Fibroblast of villous mesenchyme (primary cell): ENCODE measurements at places on chromosomes 6 and 20.

DNA sequence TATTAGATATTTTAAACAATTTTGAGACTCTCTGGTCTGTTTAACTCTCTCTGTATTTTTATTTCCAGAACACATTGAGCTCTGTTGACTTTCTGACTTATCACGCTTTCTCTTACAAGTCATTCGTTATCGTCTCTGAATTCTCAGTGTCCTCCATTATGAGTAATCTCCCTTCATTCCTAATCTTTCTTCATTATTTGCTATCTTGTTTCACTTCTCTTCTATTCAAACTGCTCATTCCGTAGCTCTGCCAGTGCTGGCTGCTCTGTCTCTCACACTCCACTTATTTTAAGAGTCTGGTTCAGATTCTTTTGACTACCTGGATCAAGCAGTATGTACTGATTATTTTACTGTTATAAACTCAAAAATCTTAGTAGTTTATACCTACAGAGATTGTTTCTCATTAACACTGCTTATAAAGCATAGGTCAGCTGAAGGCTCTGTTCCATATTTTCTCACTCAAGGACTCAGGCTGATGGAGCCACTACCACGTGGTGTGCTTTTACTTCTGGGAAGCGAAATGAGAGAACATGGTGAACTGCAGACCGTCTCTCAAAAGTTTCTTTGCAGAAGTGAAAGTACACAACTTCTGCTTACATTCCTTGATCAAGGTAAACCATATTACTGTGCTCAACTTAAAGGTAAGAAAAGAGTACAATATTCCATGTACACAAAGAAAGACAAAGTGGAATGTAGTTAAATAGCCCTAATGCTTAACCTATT lies 485.2 kb downstream of the GRIK2 start:
- DNase-seq, result no peak

DNA sequence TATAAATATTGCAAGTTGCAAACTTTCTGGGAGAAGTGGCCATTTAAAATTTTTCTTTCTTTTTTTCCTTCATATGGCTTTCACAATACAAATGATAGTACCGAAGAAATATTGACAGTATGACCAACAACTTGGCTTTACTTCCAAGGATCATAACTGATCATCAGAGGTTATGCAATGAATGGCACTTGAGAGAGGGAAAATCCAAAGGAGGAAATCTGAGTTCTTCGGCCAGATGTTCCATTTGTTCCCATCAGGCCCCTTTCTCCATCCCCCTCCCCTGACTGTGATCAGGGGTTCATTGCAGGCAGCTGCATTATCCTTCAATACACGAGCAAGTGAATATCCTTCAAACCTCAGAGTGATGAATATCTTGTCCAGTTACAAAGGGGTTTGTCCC lies 130.0 kb upstream of the UST start:
- DNase-seq, result peak; percentile 15

- DNase-seq, result peak; percentile 36
Observed at GRCh38 chr6:15387118-15387517, 141.2 kb downstream of the JARID2 start.

- DNase-seq, result no peak
Observed at GRCh38 chr6:129619579-129620233, 90.3 kb downstream of the ARHGAP18 start.

- no peak for DNase-seq
Observed at GRCh38 chr6:89346433-89346832, 6.1 kb downstream of the UBE2J1 start.

DNA sequence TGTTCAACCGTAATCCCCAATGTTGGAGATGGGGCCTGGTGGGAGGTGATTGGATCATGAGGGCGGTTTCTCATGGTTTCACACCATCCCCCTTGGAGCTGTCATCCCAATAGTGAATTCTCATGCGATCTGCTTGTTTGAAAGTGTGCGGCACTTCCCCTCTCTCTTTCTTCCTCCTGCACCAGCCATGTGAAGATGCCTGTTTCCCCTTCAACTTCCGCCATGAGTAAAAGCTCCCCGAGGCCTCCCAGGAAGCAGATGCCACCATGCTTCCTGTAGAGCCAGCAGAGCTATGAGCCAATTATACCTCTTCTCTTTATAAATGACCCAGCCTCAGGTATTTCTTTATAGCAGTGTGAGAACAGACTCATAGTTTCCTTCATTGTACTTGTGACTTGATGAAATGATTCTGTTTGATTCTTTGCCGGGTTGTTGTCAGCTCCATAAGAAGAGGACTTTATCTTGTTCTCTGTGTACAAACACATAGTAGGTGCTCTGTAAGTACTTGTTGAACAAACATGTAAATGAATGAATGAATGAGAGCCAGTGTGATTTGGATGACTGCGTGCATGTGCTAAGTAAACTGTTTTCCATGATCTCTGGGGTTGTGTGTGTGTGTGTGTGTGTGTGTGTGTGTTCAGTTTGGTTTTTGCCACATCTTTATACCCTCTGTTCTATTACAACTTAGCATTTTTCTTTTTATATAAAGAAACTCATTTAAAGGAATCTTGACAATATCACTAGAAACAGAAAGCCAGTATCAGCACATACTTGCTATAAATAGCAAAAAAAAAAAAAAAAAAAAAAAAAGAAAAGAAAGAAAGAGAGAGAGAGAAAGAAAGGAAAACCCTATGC lies 22.5 kb upstream of the PTGIS start:
- no peak for DNase-seq

- DNase-seq, result peak; percentile 47
Observed at GRCh38 chr6:3281631-3282475, 23.1 kb downstream of the PSMG4 start.

DNA sequence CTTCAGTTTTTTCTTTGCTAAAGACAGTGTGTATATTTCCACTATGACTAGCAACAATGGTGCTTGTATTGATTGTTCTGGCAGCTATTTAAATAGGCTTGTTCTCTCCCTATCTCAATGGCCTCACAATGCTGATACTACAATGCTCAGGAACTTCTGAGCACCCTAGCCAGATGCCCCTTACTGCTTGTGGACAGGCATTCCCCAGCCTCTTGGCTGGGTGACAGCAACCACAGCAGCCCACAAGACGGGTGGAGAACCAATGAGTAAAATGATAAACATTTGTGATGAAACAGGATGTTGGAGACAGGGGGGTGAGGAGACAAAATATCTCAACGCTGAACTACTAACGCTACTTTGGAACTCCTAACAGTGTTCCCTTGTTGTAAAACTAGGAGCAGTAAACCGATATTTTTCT lies 42.3 kb downstream of the HIVEP2 start:
- DNase-seq, result peak; percentile 98

DNA sequence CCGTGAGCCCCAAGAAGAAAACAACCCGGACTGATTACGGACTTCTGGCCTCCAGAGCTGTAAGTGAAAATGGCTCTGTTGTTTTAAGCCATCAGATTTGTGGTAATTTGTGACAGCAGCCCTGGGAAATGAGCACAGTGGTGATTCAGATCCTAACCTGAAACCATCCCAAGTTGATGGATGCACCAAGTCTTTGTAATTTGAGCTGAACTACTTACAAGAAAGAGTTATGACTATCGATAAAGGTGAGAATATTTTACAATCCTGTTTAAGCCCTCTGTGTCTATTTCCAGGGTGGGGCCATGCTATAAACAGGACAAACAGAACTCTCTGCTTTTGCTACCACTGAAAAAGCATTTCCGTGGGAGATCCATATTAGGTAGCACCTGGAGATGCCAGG lies 19.1 kb upstream of the RIN2 start:
- DNase-seq, result no peak

DNA sequence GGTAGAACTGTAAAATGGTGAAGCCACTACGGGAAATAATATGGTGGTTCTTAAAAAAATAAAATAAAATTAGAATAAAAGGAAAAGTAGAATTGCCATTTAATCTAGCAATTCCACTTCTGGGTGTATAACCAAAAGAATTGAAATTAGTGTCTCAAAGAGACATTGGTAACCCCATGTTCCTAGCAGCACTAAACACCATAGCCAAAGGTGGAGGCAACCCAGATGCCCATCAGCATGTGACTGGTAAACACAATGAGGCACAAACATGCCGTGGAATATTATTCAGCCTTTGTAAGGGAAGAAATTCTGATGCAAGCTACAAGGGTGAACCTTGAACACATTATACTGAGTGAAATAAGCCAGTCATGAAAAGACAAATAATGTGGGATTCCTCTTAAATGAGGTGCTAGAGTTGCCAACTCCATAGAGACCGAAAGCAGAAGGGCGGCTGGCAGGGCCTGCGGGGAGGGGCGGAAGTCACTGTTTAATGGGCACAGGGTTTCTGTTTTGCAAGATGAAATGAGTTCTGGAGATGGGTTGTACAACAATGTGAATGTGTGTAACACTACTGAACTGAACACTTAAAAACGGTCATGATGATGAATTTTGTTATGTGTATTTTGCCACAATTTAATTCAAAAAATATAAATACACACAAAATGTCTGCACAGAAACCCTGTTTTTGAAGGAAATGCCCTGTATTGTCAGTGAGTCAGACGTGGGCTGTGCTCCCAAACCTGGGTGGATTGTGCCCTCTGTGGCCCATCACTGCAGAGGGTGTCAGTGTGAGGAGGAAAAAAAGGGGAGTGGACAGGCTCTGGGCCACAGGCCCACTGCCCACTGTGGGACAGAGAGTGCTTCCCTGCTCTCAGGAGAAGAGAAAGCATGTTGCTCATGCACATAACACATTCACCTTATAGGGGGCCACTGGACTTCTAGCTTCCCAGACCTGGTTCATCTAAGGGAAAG lies 49.6 kb upstream of the CD93 start:
- no peak for DNase-seq

GRCh38 chr6:52285177-52286068 lies 881 bp upstream of the MCM3 start:
- peak; percentile 20 for DNase-seq

DNA sequence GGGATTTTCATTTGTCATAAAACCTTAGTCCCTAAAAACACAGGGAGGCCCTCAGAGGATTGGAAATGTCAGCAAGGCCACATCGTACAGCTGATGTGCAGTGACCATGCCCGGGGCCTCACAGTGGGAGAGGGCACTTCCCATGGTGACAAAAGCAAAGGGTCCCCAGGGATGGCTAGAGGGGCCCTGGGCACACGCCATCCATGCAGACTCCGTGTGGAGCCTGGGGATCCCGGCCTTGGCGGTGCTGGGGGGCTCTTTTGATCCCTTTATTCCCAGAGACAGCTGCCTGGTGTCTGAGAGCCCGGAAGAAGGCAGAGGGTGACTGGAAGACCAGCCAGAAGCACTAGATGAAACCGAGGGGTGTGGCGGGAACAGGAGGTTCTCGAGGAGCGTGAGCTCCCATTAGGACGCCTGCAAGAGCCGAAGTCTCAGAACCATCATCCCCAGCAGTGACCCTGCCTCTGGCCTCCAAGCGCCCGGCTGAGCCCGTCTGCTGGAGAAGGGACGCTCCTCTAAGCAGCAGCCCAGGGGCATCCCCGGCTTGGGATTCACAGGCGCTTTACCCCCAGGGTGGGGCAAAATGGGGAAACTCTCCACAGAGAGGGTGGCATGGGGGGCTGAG lies 49.1 kb upstream of the FRMD1 start:
- no peak for DNase-seq

DNA sequence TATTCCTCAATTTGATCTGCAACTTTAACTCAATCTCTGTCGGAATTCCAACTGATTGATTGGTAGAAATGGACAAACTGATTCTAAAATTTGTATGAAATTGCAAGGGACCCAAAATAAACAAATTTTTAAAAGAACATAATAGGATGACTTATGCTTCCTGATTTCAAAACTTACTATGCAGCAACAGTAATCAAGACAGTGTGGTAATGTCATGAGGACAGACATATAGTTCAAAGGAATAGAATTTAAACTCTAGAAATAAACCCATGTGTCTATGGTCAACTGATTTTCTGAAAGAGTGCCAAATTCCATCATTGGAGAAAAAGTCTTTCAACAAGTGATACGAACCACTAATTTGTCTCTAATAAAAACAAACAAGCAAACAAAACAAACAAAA lies 1320.1 kb upstream of the GJE1 start:
- DNase-seq, result no peak

GRCh38 chr20:13717631-13718044 lies 67.1 kb downstream of the ESF1 start:
- no peak for DNase-seq

DNA sequence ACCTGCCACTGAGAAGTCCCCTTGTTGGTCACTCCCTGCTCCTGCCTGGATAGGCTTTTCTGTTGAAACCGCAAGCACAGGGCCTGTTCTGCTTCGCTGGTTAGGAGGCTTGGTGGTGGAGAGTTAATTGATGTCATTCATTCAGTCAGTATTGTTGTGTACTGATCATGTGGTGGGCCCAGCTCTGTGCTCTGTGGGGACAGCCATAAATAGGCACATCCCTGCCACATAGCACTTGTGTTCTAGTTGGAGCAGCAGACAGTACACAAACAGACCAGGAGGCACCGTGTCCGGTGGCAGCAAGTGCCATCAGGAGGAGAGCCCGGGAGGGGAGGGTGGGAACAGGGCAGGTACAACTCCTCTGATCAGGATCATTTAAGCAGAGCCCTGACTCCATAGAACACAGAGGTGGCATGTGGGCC lies 155.2 kb upstream of the INSM1 start:
- DNase-seq, result no peak

- peak; percentile 37 for DNase-seq
Observed at GRCh38 chr20:8095648-8096572, 36.2 kb upstream of the PLCB1 start.

DNA sequence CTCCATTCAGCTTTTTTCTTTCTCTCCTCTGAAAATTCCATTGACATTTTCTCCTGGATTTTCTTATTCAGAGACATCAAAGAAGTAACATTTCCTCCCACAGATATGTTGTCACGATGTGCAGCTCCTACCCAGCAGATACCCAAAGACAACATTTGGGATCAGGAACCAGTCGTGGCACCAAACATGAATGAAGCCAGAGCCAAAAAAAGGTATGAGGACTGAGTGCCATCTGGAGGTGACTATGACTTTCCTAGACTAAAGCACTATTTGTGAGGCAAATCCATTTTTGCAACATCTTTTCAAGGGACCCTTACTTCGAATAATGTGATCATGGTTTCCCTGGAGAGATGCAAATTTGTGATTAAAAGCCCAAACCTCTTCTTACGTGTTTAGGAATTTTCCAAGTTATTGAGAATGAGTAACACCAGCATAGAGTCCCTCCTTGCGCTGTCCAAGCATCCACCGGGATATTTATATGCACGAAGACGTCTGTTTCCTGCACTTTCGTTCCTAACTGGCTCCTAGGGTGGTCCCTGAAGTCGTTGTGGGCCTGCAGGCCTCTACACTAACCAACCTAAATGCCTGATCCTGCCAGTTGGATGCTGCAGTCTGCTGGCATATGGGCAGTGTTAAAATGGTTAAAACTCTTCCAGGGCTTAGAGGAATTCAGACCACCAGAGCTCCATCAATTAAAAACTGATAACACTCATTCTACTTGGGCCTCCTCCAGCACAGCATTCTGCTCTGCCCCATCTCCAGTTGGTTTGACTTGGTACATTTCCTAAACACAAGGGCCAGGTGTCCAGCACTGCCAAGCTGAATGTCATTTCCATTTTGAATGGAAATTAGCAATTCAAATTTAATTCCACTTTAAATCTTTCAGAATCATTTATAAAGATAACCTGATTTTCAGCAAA lies 256.6 kb downstream of the C6orf118 start:
- DNase-seq, result no peak

DNA sequence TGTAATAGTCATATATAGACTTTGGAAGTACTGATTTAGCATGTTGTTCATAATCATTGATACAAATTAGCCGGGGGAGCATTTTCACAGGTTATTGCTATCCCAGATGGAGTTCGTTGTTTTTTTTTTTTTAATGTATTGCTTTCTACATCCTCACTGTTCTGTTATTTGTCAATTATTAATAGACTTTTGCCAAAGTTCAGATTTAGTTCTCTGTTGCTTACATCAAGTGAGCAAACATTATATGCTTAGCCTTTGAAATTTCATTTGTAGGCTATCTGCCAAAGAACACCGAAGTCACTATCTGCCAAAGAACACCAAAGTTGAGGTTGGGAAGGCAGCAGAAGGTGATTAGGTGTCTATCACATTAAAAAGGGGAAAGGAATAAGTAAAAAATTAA lies at the start of gene HAO1:
Gene HAO1, minus strand, starts transcription at position 118 of the 400 bp plus-strand sequence. Its CDS starts 36 bp downstream, at position 82.
- DNase-seq, result no peak
